Kidney (tissue), 22 donors: ENCODE measurements at places on chromosomes 2 and 18.

GRCh38 chr2:41775366-41776025 lies 272.3 kb upstream of the PKDCC start:
- DNase-seq, result no peak

DNA sequence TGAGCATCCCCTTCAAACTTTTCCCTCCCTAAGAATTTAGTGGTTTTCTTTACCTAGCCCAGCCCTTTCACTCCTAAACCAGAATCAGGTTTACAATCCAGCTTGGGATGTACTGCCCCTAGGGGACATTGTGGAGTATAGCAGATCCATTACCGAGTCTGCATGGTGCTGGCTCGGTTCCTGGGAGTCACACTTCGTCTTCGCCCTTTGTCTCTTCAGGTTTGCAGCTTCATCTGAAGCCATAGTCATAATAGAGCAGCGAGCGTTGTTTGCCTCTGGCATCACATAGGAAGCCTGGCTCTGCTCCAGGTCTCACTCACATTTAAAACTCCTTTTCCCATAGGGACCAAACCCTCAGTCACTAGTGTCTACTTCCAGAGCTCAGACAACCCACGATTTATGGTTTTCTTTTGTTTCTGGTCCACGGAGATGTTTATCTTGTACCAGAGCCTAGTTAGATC lies 16.8 kb upstream of the LYPD6 start:
- DNase-seq, result peak; percentile 73

GRCh38 chr2:20722592-20723240 lies 55.8 kb downstream of the GDF7 start:
- DNase-seq, result no peak

DNA sequence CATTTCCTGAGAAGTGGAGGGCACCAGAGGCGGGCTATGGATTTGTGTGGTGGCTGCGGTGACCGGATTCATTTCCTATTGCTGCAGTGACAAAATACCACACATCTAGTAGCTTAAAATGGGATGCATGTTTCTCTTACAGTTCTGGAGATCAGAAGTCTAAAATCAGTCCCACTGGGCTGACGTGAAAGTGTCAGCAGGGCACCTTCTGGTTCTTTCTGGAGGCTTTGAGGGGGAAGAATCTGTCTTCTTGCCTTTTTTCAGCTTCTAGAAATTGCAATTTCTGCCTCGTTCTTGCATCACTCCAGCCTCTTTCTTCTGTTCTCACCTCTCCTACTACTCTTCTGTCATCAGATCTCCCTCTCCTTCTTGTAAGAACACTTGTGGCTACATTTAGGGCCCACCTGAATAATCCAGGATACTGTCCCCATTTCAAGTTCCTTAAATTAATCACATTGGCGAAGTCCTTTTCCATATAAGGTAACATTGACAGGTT lies 111.2 kb downstream of the MARCHF4 start:
- DNase-seq, result no peak

GRCh38 chr2:12770300-12770968 lies 53.7 kb downstream of the TRIB2 start:
- DNase-seq, result no peak

- no peak for DNase-seq
These were observed 216.8 kb downstream of the CAMKMT start for GRCh38 chr2:44578471-44579093.

- DNase-seq, result no peak
These were observed 221.8 kb upstream of the RBMS1 start for GRCh38 chr2:160715428-160715827.

GRCh38 chr2:73823416-73823815 lies 5.3 kb upstream of the STAMBP start:
- DNase-seq, result no peak

GRCh38 chr2:235709969-235710879 lies 216.4 kb downstream of the AGAP1 start:
- DNase-seq, result no peak

- DNase-seq, result no peak
These were observed 9.9 kb downstream of the ACVR1 start for GRCh38 chr2:157866202-157866601.

GRCh38 chr2:237754182-237754581 lies 44.4 kb upstream of the RBM44 start:
- DNase-seq, result no peak

GRCh38 chr18:55287935-55288868 lies 299.8 kb downstream of the TCF4 start:
- no peak for DNase-seq

DNA sequence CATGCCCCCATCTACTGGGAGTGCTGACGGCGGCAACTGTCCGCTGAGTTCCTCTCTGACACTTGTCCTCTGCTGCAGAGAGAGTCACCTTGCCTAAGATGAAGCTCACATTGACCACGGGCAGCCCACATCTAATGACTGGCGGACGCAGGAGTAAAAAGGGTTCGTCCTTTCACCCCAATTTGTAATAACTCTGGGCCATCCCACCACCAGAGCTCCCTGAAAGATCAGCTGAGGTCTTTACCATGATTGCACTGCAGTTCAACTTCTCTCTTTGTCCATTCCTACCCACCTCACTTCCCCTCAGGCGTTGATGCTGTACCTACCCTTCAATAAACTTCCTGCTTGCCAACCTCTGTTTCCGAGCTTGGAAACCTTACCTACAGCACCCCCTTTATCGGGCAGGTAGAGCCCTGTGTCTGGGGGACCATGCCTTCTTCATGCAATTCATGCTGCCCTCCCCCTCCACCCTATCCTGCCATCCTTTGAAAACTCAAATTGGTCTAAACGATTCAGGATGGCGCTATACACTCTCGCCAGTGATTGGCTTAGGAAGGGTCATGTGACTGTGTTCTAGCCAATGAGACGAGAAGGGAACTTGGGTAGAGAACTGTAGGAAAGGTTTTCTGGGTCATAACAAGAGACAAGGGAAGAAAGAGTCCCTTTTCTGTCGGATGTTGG lies 10.3 kb upstream of the B3GNT2 start:
- DNase-seq, result no peak

DNA sequence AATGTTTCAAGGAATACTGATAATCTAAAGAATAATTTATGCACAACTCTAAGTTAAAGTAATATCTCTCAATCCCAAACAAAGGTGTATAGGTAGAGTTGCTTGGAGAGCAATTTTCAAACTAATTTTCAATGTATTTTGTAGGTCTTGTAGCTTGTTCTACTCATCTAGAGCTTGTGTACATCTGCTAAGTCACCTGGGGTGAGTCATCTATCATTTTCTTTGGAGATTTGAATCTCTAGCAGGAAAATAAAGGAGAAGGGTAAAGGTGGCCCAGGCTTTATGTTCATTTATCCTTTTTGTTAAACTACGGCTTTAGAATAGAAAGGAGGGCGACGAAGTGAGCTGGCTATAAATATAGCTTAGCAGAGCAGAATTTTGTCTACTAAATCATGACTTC lies 76.8 kb upstream of the THUMPD2 start:
- DNase-seq, result no peak

- no peak for DNase-seq
These were observed 30.0 kb upstream of the OTOF start for GRCh38 chr2:26507932-26508331.

DNA sequence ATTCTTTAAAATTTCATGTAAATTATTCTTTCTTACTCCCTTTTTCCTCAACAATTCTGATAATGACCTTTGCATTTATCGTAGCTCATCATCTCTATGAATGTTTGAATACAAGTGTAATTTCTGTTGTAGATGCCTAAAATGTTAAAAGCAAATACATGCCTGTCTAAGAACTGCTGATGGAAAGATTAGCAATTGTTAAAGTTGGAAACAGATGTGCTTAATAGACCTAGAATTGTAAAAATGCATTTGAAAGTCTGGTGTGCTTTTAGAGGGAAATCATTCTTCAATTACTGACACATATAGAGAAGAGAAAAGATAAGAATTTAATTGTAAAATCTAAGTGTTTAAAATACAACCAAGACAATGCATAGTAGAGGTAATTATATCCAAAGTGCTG lies 50.4 kb downstream of the CCDC102B start:
- no peak for DNase-seq

GRCh38 chr2:205806143-205806905 lies 124.0 kb downstream of the NRP2 start:
- no peak for DNase-seq

DNA sequence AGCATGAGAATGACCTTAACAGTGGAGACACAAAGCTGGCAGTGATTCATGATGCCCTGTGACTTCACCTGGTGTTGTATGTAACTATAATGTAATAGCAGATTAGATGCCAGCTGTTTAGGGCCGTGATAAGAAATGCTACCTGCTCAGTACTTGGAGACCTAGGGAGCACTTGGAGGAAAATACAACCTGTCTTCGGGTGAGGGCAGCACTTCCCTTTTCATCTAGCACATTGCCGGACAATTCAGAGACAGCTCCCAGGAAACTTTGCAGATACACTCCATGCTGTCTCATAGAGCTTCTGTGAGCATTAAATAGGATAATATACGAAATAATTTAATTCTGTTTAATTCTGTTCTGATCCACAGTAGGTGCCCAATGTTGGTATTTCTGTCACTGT lies 668.5 kb downstream of the TSN start:
- DNase-seq, result no peak

DNA sequence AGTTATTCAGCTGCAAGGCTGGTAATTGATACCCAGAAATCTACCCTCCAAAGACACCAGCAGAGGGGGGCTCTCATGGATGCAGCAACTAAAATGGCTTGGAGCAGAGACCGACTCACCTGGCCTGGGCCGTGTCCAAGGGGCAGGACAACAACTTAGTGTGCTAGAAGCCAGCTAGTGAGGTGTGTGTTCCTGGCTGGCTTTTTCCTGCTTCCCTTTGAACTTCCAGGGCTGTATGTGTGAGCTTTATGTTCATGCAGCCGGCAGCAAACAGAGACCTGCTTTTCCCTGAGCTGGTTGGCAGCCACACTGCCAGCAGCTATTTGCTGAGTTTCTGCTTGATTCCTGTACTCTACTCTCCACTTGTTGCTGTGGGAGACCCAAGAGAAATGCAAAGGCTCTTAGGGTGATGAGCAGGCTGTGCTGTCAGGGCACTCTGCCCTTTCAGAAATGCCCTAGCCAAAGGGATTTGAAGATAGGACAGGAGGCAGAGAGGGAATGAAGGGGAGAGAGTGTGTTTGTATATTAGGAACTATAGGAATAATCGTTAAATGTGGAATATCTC lies 23.7 kb upstream of the GRP start:
- DNase-seq, result no peak

- DNase-seq, result no peak
These were observed 14.2 kb upstream of the SPATA3 start for GRCh38 chr2:230981704-230982103.

- DNase-seq, result no peak
These were observed 758.0 kb upstream of the NRXN1 start for GRCh38 chr2:51789918-51790317.

DNA sequence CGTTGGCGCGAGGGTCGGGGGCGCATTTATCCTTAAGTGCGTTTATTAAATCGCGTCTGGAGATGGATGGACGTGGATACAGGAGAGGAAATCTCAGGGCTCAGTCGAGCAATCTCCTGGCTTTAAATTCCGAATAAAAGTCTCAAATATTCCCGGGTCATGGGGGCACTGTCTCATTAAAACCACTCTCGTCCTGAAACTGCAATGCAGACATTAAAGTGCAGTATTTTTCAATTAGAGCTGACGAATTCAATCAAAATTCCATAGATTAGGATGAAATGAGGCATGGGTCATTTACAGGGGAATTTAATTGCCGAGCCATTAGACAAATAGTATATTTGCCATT lies 10.7 kb upstream of the GBX2 start:
- DNase-seq, result no peak

DNA sequence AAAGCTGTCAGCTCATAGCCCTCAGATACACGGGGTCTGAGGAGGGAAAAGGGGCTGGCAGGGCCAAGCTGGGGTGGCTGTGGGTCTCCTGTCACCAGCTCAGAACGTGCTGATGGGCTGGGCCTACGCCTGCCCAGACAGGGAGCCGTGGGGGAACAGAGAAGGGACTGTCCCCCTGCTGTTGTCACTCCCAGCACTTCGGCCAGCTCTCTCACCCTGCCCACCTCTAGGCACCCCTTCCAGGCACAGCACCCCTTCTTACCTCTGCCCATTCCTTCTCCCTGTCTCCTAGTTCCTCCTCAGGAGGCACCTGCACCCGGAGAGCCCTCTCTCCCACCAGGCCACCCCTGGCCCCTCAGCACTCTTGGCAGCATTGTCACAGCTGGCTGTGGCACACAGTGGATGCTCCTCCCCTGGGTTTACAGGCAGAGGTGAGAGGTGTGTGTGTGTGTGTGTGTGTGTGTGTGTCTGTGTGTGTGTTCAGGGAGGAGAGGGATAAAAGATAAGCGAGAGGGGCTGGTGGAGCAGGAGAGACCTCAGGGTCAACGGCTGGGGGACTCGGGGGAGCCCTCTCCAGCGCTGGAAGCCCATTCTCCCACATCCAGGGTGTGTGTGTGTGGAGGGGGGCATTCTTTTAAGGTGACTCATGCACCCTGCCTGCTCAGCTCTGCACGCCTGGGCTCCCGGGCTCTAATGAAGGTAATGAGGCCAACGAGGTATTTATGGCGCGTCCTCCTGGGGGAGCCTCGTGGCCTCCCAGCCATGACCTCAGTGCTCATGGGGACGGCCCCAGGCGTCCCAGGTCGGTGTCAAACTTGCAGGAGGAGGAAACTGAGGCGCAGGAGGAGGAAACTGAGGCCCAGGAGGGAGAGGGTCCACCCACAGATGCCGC lies 66.1 kb upstream of the SMAD7 start:
- peak; percentile 85 for DNase-seq

DNA sequence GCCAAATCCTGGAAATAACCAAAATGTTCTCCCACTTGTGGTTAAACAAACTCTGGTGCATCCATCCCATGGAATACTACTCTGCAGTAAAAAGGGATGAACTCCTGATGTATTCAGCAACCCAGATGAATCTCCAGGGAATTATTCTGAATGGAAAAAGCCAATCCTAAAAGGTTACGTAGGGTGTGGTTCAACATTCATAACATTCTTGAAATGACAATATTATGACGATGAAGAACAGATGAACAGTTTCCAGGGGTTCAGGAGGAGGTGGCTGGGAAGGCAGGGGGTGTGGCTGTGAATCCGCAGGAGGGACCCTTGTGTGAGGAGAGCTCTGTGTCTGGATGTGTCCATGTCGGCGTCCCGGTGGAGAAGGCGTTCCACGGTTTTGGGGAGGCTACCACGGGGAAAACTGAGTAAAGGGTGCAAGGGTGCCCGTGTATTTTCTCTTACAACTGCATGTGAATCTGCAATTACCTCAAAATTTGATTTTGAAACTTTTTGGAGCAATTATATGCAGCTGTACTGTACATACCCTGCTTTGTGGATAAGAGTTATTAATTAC lies 47.3 kb downstream of the KCNG2 start:
- no peak for DNase-seq

DNA sequence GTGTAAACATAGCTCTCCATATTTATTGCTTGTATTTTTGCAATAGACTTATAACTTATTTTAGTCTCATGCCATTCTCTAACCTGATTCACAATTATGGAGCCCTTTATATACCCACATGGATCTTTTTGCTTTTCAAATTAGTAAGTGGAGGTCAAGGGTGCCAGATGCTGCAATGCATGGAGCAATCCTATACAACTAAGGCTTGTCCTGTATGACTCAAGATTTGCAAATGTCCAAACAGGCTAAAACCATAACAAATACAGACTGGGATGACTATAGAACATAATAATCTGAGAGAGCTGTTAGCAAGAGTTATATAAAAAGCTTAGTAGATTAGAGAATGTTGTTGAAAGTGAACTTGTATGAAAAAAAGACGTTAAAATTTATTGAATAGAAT lies 690.4 kb upstream of the NRXN1 start:
- DNase-seq, result no peak
